ENCODE measurements at places on chromosomes 13 and 19.

GRCh38 chr13:43684963-43685725 lies 101.6 kb downstream of the ENOX1 start:
- no peak for DNase-seq

DNA sequence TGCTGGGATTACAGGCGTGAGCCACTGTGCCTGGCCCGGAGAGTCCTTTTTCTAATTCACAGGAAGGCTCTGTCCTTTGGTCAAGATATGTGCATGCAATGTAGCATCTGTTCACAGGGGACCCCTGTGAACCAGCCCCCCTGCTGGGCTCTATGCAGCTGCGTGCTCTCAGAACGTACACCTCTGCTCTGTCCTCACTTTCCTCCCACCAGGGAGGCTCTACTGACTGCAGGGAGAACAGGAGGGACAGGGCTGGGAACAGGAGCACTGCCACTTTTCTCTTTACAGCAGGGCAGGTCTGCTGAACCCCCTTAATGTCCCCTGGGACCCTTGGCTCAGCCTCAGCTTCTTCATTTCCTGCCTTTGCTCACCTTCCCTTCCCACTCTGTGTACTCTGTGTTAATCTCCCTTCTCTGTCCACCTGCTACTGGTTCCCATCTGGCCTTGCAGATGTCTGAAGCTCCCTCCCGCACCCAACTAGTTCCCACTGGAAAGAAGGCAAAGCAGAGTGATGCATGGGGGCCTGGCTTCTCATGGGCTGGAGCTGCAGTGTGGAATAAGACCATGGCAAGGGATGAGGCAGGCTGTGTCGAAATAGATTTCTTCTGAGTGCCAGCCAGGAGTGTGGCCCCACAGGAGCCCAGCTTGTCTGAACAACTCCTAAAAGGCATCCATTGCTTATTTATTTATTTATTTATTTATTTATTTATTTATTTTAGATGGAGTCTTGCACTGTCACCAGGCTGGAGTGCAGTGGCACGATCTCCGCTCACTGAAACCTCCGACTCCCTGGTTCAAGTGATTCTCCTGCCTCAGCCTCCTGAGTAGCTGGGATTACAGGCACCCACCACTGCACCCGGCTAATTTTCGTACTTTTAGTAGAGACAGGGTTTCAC lies 7.2 kb downstream of the ADGRE2 start:
- no peak for DNase-seq

- DNase-seq, result no peak
Observed at GRCh38 chr19:4089400-4089908, 22.8 kb upstream of the ZBTB7A start.

- DNase-seq, result no peak
Observed at GRCh38 chr19:11273296-11273695, 11.0 kb upstream of the DOCK6 start.

- DNase-seq, result no peak
Observed at GRCh38 chr13:50106559-50106958, 91.3 kb downstream of the KCNRG start.

Data from EH (cell line).